Activated CD8-positive, alpha-beta T cell treated with anti-CD3 and anti-CD28 coated beads, Interleukin-2, amount 10 ng/mL, durations not matched to agents 7 days and 5 days (primary cell): ENCODE measurements at places on chromosomes 6 and 20.

DNA sequence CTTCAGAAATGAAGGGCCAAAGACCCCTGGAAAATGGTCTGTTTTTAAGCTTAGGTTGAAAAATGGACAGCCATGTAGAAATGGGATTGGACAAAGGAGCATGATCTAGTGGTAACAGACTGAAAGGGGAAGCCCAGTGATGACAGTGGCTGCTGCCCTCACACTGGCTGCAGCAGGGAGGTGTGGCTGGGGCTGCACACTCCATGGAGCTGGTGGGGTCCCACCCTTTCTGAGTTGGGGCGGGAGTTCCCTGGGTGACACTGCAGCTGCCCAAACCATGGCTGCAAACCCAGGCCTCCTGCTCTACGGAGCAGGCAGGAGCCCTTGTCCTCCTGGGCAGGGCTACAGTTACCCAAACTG is 8.5 kb upstream of the PACSIN1 start:
- DNase-seq: no peak

GRCh38 chr20:24863356-24863755 is 85.7 kb upstream of the CST7 start:
- no peak for DNase-seq

DNA sequence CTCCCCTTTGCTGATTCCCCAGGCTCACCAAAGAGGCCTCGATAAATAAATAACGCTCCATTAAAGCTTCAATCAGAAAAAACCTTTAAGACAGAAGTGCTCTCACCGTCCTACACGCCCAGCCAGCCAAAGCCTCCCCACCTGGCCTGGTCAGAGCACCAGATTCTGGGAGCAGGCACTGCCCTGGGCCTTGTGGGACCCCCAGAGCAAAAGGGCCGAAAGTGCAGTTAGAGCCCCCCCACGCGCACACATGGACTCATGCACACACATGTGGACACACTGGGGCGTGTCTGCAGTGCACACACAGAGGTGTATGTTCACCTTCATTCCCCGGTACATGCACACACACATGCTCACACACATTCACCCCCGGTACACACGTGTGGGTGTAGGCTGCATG is 1.9 kb upstream of the NECAB3 start:
- DNase-seq: no peak

- no peak for DNase-seq
Measured at GRCh38 chr6:88871498-88871897, 91.9 kb downstream of the RNGTT start.

DNA sequence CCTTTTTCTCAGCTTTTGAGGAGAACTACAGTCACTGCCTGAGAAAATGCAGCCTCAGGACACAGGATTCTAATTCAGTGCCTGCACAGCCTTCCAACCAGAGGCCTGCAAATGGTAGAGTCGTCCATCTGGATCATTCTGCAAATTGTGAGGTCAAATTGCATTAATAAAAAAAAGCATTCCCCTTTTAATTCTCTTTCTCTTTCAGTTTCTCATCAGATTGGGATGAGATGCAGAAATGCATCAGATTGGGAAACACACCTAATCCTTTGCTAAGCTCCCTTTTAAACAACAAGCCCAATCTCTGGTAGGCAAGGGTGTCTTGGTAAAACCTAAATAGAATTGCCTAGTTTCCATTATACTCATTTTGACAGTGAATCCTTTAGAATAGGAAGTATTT is 838.8 kb downstream of the MAFB start:
- DNase-seq: no peak

- no peak for DNase-seq
Measured at GRCh38 chr6:147961481-147962141, 381.0 kb upstream of the SASH1 start.

DNA sequence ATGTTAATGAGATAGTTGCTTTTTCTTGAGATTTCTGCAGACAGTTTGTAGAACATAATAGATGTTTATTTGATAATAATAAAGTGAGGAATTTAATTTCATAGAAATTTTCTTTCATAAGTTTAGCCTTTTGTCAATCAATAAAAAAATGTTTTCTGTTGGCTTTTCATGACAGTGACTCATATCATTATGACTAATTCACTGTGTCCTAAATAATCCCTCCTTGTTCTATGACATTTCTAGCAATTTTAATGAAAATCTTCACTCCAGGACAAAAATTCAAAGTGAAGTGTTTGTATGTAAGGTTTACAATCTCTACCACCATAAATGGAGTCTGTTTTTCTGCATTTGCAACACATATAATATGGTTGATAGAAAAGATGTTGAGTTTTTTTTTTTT is 109.9 kb downstream of the UTRN start:
- DNase-seq: no peak

- DNase-seq: peak; percentile 40
Measured at GRCh38 chr6:135323202-135323668, 142.1 kb downstream of the MYB start.

DNA sequence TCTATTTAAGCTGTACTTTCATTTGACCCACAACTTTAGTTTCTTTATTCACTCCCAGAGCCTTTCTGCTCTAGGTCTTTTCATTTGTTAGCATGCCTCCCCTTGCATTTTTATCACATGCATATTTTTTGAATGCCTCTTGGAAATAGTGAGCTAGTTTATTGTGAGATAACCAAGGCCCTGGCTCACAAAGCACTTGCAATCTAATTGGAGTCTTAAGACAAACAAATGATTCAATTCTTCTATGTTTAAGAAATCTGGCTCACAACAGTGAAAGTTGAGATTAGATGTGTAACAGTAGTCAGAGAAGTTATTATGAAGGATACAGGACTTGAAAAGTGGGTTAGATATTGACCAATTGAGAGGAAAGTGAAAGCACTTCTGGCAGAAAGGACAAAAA is 173.4 kb downstream of the MOXD1 start:
- DNase-seq: no peak

GRCh38 chr6:120511712-120512111 is 822.6 kb downstream of the TBC1D32 start:
- DNase-seq: no peak

DNA sequence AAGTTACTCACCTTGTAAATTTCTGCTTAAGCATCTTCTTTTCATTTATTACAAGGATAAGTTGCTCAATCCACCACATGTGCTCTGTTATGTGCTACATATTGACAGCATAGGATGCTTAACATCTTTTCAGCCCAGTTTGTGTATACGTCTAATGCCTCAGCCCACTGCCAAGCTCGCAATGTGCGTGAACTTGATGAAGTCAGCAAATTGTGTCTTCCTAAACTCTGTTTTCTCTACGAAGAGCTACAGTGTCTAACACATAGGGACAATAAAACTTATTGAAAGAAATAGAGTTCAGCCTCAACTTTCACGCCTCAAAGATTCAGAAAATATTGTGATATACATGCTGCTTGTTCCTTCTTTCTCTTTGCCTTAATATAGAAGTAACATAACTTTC is 500.0 kb downstream of the TFAP2B start:
- no peak for DNase-seq

GRCh38 chr6:100188754-100189153 is 194.7 kb upstream of the MCHR2 start:
- no peak for DNase-seq

- no peak for DNase-seq
Measured at GRCh38 chr20:58989196-58989595, 8.1 kb downstream of the NELFCD start.

GRCh38 chr6:127300411-127300810 is 33.7 kb downstream of the RNF146 start:
- no peak for DNase-seq

- no peak for DNase-seq
Measured at GRCh38 chr20:9555781-9556180, 41.4 kb downstream of the LAMP5 start.

DNA sequence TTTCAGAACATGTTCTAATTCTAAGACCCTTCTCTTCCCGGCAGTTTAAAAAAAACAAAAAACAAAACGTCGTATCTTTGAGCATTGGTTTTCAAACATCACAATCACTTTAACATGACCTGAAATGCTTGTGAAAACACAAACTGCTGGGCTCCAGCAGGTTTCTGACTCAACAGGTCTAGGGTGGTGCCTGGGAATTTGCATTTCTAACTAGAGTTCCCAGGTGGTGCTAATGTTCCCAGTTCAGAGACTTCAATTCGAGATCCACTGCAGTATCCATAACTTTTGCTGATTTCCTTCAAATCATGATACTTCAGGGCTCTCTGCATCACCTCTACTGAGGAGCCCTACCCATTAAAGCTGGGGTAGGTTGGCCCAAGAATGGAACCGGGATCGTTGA is 850 bp upstream of the SMPDL3A start:
- DNase-seq: no peak

GRCh38 chr6:134047673-134048072 is 4.8 kb downstream of the SLC2A12 start:
- DNase-seq: no peak

DNA sequence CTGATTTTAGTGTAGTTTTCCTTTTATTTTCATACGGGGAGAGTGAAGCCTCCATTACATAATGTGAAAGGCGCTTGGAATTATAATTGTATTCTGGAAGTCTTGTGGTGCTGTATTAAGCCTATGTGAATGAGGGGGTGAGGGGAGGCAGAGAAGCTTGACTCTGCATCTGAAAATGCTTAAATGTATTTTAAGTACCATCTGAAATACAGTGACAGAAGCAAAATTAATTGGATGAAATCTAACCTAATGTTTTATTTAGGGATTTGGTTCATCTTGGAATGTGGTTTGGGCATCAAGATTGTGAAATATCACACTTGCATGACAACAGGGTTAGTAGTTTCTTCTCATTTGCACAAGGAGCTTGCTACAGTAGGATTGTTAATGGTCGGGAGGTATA is 41.2 kb downstream of the TMEM200A start:
- no peak for DNase-seq

DNA sequence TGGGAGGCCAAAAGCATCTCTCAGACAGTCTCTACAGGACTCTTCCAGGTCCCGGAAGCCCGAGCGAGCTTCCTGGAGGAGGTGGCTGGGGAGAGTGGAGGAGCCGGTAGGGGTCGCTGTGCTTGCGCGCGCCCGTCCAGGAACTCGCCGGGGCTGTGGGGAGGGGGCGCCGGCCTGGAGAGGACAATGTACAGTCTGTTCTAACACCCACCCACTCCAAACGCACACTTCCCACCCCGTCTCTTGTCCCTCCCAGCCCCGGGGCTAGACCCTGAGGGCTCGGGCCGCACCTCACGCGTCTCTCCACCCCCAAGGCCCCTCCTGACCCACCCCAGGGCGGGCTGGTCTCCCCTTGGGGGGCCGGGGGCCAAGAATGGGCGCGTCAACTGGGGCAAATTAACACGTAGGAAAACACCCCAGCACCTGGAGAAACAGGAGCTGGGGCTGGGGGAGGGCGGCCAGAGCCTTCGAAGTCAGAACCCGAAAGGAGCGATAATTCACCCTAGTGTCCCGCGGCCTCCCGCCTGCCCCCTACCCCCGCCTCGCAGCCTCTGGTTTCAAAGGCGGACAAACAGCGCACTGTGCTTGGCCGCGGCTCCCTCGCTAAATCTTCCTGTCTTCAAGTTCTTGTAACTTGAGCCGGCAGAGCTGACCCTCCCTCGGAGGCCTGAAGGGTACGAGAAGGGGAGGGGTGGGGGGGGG is 103.2 kb upstream of the FOXP4 start:
- no peak for DNase-seq

DNA sequence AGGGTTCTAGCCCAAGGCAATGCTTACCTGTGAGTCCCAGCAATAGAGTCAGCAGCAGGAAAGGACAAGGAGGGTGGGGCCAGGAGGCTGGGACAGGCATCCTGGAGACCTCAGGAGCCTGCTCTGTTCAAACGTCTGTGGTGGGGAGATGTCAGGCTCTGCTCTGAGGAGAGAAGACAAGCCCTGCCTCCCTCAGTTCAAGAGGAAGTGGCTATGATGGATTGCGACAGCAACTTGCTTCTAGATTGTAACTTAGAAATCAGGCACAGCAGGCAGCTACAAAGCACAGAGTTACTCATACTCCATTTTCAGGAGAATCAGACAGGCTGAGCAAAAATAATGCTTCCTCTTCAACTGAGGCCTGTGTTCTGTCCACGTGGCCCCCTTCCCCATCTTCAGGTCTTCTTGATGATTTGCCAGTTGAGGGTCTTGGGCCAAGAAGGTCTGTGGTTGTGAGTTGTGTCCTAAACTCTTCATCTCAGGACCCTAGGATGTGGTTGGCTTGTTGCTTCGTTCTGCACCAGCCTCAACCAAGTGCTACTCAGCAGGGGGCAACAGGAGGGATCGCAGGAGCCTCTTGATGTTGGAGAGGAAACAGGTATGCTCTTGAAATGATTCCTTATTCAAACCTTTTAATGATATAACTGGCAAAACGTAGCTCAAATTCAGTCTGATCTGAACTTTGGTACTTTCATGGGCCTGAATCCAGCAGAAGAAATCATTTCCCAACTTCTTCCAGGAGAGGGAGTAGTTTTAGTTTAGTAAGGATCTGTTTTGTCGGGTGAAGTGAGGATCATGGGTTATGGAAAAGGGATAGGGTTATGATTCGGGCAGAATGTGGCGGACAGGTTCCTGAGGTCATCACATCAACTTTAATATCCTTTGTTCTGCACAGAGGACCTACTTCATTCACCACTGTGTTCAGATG is 31.0 kb downstream of the SIRPB1 start:
- DNase-seq: no peak
